MM.1S (cell line): ENCODE measurements at places on chromosomes 2 and 18.

GRCh38 chr2:133790711-133791110, 222.4 kb upstream of the NCKAP5 start:
- no peak for DNase-seq

DNA sequence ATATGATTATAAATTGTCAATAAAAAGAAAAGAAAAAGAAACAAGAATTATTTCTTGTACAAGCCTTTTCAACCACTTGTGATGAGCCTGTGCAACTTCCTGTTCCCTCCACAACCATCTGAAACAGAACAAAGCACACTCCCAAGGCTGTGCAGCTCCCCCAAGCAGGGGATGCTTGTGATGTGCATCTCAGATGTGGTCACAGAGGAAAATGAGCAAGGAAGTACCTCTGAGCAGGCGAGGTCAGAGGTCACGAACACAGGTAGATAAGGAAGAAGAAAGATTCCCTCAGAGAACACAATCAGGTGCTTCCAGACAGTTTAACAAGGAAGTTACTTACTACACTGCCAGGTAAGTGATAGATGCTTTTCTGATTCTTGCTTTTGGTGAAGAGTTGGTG, 274.8 kb upstream of the SLC39A10 start:
- DNase-seq, result no peak

GRCh38 chr2:56167616-56168562, 15.9 kb upstream of the CCDC85A start:
- no peak for DNase-seq

DNA sequence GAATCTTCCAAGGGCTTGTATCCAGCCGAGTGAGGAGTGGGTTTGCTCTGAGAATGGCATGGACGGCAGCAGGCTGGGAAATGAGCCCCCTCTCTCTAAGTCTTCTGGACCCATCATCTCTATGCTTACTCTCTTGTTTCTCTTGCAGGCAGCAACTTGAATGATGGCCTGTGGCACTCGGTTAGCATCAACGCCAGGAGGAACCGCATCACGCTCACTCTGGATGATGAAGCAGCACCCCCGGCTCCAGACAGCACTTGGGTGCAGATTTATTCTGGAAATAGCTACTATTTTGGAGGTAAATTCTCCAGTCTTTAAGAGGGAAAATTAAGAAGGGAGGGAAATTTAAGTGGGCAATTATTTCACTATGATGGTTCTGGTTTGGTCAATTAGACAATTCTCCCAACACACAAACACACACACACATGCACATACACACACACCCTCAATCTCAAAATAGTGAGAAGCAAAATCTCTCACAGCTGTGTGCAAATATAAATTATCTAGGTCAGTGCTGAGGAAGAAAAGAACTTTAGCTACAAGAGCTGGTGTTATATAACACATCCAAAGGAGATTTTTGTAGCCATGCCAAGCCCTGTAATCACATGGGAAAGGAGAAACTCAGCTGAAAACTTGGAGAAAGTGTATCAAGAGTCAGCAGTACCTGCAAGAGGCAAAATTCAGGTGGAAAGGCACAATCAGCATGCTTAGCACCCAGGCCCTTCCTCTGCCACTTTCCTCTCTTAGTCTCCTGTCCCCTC, 499.2 kb downstream of the CNTNAP5 start:
- no peak for DNase-seq

- no peak for DNase-seq
Measured at GRCh38 chr2:8638327-8638726, 43.5 kb upstream of the ID2 start.

GRCh38 chr2:10229462-10230099, 73.1 kb upstream of the HPCAL1 start:
- DNase-seq, result no peak

DNA sequence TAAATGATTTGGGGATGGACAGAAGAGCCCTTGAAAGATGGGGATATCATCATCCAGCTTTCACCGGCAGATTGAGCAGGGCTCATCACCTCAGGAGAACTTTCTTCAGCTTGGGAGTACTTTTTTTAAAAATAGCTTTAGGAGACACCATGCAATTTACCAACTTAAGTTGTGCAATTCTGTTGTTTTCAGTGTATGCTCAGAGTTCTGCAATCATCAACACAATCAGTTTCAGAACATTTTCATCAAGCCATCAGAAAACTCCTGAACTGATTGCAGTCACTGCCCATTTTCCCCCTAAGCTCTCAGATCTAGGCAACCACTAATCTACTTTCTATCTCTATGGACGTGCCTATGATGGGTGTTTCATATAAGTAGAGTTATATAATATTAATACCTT, 117.7 kb downstream of the CRIM1 start:
- no peak for DNase-seq
